ENCODE measurements at places on chromosomes 6 and 20.

DNA sequence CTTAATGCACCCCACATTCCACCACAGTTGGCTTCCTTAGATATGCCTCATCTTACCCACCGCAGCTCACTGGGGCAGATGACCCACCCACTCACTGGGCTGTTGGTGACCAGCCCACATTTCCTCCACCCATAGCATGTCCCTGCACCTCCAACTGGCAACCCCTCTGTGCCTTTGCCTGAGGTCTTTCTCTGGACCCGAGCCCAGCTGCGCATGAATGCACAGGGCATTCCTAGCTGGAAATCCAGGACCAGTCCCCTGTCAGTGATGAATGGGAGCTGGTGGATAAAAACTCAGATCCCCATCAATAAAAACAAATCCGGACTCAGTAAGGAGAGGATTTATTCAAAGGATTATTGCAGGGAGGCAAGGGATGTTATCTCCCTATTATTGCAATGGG lies 75.0 kb downstream of the ISM1 start:
- DNase-seq: no peak

DNA sequence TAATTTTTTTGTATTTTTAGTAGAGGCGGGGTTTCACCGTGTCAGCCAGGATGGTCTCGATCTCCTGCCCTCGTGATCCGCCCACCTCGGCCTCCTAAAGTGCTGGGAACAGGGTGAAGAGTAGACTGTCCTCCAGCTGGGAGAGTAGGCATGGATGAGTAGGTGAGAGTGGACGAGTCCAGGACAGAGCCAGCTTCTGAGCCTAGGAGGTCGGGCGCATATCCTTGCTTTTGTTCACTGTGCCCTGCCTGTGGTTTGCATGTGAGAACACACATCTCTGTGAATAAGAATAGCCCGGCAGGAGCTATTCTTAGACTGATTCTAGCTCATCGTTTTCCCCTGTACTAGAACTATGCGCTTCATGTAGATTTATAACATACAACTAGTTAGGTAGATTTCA lies 78.3 kb downstream of the RPP40 start:
- DNase-seq: no peak

- no peak for DNase-seq
Measured at GRCh38 chr6:8513174-8513573, 77.8 kb upstream of the SLC35B3 start.

DNA sequence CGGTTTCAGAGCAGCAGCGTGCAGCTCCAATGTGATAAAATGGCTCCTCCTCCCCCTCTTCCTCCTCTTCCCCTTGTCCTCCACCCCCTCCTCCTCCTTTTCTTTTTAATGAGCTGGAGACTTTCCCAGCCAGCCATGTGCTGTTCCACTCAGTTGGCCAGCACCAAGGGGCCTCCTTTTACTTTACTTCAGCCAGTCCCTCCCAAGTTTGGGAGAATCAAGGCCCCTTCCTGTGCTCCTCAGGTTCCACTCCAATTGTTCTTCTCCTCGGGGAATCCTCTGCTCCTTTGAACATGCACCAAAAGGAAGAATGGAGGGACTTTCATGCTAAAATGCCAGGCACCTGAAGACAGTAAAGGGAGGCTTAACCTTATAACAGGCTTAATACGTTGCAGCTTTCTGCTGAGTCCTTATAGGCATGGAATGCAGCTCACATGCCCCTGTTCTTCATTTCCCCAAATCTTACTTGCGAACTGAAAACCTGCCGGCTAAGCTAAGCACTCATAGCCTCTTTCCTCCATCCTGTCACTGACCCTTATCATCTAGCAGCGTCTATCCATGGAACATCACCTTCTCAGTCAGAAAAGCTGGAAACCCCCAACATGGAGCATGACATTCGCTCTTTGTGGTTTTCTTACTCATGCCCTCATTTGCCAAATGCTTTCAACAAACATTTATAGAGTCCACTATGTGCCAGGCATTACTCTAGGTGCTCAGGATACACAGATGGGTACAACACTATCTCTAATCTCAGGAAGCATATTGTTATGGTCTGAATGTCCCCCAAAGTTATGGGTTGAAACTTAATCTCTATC lies 170.6 kb downstream of the PHACTR1 start:
- no peak for DNase-seq

DNA sequence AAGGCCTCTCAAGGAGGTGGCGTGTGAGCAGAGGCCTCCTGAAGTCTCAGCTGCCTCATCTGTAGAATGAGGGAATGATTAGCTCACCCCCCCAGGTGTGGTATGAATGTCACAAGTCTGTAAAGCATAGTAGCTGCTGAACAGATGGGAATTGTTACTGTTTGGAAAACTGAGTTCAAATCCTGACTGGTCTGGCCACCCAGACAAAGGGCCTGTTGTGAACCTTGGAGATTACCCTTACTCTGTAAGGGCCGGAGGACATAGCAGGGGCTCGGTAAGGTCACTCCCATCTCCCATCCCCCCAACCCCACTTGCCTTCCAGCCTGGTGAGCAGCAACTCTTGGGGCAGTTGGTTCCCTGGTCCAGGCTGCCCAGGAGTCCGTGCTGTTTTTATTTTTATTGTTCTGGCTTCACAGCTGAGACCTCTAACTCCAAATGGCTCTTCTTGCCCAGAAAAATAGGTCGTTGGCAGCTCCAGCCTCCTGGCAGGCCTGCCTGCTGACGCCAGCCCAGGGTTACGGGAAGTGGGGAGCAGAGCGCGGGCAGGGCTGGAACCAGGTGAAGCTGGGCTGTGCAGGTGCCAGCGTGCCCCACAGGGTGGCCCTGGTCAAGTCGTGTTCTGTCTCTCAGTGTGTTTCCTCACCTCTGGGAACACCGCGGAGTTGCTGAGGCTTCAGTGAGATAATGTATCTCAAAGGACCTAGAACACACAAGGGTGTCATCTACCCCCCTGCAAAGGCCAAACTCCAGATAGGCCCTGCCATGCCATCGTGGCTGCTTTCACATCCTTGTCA lies 4.5 kb upstream of the SIRPA start:
- DNase-seq: no peak

All from amniotic epithelial cell (primary cell).